ENCODE measurements at places on chromosomes 12 and 14.
A peak's percentile ranks its signal among the peaks of the same experiment; 100 is the strongest.

GRCh38 chr12:102956738-102957327, 641 bp upstream of the ASCL1 start:
- no peak for DNase-seq

DNA sequence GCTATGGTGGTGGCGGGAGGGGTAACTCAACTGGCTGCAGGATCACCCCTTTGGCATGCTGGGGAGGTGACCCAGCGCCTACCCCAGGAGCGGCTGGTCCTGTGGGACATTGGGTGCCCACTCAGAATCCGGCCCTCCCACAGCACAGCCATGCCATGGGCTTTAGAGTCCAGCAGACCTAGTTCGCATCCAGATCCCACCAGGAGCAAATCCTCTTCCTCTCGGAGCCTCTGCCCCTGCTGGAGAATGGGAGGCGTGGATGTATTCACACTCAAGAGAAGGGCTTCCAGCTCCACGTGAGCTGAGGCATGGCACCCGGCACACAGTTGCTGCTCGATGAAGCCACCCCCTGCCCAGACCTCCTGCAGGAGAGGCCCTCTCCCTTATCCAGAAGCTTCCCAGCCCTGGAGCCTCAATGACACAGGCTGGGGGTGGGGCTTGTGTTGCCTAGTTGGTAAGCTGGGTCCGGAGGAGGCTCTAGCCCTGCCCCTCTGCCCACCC, 17.7 kb downstream of the FAM222A start:
- DNase-seq, result no peak

DNA sequence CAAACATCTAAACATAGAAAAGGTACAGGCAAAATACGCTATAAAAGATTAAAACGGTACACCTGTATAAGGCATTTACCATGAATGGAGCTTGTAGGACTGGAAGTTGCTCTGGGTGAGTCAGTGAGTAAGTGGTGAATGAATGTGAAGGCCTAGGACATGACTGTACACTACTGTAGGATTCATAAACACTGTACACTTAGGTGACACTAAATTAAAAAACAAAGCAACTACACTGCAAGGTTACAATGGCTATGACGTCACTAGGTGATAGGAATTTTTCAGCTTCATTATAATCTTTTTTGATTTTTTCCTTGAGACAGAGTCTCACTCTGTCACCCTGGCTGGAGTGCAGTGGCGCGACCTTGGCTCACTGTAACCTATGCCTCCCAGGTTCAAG, 269.2 kb downstream of the KSR2 start:
- peak; percentile 16 for DNase-seq

GRCh38 chr12:22282283-22282682, 52.2 kb downstream of the ST8SIA1 start:
- DNase-seq, result peak; percentile 88

GRCh38 chr14:23118506-23119362, at the start of gene CEBPE:
Gene CEBPE (minus strand): TSS chr14:23119255. CDS start chr14:23119091, 164 bp downstream.
- DNase-seq, result no peak

DNA sequence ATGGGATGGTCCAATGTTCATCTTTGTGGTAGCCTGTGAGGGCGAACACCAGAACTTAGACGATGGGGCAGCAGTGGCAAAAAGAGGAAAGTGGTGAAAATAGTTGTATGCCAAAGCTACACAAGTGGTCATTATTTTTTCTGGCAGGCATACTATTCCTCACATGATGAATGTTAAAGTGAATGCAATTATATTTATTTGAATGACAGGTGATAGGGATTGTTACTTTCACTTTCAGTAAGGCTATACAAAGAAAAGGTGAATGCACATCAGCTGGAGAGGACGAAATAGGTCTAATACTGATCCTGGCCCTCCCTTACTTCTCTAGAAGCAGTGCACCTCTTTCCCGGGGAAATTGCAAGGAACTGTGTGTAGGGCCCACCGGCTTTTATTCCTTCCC, 470.1 kb downstream of the TMTC2 start:
- DNase-seq, result no peak

- DNase-seq, result no peak
Measured at GRCh38 chr12:16626991-16627390, 21.0 kb upstream of the LMO3 start.

DNA sequence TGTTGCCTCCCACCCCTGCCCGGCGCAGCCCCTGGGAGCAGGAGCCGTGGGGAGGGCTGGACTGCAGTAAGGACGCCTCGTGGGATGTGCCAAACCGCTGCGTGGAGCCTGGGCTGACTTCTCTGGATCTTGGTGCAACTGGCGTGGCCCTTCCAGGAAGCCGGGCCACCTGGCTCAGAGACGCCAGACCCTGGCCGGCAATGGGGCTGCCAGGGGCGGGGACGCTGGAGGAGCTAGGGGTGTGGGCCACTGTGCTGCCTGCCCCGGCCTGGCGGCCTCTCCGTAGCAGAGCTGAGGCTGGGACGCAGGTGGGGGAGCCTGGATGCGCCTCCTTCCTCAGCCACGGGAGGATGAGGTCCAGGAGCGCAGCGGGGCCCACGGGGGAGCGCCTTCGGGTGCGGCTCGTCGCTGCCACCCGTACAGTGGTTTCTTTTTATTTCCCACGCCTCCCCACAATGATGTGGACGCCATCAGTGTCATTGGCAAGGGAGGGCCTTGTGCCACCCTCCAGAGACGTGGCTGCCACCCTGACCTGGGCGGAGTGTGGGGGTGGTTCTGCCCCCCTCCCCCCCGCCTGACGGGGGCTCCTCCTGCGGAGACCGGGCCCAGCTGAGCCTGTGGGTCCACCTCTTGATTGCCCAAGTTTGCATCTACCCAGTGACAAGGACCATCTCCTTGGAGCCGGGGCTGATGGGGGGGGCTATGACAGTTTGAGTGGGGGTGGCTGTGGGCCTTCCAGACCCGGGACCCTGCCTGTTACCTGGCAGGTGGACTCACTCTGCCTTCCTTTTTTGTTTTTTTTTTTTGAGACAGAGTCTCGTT, 11.3 kb downstream of the DDX51 start:
- DNase-seq, result no peak

- no peak for DNase-seq
Measured at GRCh38 chr12:111025792-111026430, 105.5 kb upstream of the MYL2 start.

DNA sequence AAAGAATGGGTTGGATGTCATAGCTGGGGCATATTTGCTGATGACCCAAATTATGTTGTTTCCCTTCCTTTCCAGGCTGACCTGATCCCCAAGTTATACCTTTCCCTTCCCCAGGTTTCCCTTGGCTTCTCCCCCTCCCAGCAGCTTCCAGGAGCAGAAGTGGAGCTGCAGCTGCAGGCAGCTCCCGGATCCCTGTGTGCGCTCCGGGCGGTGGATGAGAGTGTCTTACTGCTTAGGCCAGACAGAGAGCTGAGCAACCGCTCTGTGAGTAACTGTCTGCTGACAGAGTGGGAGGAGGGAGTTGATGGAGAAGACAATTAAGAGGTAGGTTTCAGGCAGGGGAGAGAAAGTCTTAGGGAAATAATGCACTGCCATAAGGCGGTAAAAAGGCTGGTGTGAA, 25.0 kb downstream of the A2ML1 start:
- no peak for DNase-seq

DNA sequence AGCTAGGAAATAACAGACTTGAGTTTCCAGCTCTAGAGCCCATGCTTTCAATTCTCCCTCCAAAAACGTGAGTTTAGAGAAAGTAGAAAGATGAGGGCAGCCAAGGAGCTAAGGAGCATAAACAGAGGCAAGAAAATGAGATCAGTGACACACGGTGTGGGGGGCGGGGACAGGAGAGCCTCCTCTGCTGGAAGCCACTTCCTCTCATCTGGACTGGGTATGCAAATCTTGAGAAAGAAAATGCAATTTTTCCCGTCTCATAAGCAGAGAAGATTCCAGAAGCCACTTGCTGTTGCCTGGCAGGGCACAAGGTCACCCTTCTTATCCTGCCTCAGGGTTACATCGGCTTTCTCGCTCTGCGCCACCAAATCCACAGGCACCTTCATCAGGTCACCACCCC, 6.0 kb downstream of the OR10P1 start:
- DNase-seq, result no peak

GRCh38 chr14:63039866-63040265, 5.4 kb downstream of the KCNH5 start:
- DNase-seq, result peak; percentile 22

DNA sequence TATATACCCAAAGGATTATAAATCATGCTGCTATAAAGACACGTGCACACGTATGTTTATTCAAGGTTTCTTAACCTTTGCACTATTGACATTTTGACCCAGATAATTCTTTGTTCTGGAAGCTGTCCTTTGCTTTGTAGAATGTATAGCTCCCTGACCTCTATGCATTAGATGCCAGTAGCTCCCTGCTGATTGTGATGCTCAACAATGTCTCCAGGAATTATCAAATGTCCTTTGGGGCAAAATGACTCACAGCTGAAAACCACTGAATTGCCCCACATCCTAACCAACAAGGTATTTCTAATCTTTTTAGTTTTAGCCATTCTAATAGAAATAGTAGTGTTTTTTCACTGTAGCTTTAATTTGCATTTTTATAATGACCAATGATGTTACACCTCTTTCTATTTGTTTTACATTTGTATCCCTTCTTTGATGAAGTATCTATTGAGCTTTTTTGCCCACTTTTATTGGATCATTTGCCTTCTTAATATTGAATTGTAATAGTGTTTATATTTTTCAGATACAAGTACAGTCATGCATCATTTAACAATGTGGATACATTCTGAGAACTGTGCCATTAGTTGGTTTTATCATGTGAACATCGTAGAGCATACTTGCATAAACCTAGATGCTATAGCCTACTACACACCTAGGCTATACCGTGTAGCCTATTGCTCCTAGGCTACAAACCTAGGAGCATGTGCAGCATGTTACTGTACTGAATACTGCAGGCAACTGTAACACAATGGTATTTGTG, 10.4 kb upstream of the NOPCHAP1 start:
- DNase-seq, result peak; percentile 78

DNA sequence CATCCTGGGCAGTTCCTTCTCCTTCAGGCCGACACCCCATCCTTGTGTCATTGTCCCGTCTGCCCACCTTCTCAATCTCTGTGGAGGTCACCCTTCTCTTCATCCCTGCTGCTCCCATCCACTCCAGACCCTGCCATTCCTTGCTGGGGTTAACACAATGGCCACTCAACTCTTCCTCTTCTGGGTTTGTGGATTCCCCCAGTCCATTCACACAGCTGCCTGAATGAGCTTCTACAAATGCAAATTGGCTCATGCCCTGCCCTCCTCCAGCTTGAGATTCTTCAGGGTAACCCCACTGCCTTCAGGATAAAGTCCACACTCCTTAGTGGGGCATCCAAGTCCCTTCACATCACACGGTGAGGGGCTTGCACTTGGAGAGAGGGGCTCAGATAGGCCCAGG, 17.2 kb upstream of the PRMT8 start:
- DNase-seq, result no peak

DNA sequence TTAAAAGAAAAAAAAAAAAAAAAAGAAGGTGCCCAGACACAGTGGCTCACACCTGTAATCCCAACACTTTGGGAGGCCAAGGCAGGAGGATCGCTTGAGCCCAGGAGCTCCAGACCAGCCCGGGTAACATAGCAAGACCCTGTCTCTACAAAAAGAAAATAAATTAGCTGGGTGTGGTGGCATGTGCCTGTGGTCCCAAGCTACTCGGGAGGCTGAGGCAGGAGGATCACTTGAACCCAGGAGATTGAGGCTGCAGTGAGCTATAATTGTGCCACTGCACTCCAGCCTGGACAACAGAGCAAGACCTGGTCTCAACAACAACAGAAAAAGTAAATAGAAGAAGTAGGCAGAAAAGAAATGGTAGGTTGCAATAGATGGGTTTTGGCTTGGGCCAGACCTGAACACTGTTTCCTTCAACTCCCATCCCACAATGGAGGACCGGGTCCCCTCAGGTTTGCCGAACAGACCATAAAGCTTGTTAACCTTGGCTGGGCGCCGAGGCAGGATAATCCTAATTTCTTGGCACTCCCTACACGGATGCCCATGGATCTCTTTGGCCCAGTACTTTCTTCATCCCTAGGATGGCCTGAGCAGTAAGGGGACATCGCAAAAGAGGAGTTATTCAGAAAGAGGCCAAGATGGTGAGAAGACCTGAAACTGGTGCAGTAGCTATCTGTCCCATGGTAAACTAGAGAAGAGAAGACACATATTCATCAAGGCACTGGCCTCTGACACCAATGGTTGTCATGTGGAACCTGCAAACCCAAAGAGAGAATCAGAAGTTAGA, 165.5 kb upstream of the CCND2 start:
- no peak for DNase-seq

DNA sequence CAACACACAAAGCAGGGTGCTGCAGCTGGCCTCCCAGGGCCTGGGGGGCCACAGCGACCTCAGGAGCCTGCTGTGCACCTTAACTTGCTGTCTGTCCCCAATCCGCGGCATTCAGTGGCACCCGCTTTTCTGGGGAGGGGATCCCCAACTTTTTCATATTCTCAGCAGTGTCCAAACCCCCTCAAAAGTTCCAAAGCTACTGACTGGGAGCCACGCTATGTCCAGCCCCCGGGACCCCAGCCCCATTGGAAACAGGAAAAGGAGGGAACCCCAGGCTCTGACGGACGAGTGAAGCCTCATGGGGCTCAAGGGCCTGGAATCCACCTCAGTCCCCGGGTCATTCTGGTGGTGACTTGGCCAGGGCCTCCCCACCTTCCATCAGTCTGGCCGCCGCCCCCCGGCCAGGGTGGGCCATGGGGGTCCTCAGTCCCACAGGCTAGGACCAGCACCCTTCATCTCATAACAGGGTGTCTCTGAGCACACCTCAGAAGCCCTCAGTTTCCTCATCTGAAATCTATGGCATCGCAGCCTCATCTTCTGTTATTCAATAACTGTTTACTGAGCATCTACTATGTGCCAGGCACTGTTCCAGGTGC, 127.3 kb downstream of the NCOR2 start:
- DNase-seq, result no peak

DNA sequence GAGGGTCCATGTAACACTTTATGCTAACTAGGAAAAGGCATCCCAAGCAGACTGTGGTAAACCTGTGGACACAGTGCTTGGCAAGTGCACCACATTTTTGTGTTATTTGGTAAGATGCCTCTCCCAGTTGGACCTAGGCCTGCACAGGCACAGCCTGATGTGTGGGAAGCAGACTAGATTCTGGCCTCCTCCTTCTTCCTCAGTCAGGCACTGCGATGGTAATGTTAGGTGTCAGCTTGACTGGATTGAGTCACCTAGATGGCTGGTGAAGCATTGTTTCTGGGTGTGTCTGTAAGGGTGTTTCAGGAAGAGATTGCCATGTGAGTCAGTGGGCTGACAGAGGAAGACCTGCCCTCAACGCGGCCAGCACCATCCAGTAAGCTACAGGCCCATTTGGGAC, 25.3 kb upstream of the RHOJ start:
- peak; percentile 64 for DNase-seq

GRCh38 chr12:77401064-77401769, 335.8 kb upstream of the E2F7 start:
- DNase-seq, result no peak
